ENCODE measurements at places on chromosomes 2 and 18.
A peak's percentile ranks its signal among the peaks of the same experiment; 100 is the strongest.

GRCh38 chr2:8892111-8892510, 54.7 kb upstream of the KIDINS220 start:
- no peak for DNase-seq

- no peak for DNase-seq
Measured at GRCh38 chr2:159941729-159942128, 120.7 kb downstream of the PLA2R1 start.

DNA sequence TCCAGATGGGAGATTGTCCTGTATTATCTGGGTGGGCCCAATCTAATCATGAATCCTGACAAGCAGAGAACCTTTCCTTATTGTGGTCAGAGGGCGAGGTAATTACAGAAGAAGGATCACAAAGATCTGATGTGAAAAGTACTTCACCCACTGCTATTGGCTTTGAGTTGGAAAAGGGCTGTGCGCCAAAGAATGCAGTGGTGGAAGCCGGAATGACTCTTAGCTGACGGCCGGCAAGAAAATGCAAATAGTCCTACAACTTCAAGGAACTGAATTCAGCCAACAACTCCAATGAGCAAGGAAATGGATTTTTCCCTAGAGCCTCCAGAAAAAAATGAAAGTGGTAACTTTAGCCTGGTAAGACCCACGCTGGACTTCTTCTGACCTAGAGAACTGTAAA, 67.3 kb downstream of the CTNNA2 start:
- DNase-seq: no peak

- DNase-seq: no peak
Measured at GRCh38 chr2:235486729-235487128, 7.1 kb upstream of the AGAP1 start.

GRCh38 chr2:28294451-28294850, 98.2 kb upstream of the FOSL2 start:
- no peak for DNase-seq

- DNase-seq: no peak
Measured at GRCh38 chr2:154437104-154437503, 261.4 kb upstream of the KCNJ3 start.

DNA sequence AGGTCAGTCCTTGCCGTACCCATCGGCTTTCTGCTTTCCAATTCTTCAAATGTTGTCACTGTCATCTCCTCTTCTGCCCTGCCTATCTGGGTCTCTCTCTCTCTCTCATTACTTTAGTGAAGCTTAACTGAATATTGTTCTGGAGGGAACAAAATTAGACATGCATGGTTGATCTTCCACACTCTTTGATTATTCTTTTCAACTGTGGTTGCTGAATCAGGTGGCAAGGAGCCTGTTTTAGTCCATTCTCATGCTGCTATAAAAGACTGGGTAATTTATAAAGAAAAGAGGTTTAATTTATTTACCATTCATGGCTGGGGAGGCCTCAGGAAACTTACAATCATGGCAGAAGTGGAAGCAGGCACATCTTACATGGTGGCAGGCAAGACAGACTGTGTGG, 157.9 kb downstream of the ARL4C start:
- no peak for DNase-seq

DNA sequence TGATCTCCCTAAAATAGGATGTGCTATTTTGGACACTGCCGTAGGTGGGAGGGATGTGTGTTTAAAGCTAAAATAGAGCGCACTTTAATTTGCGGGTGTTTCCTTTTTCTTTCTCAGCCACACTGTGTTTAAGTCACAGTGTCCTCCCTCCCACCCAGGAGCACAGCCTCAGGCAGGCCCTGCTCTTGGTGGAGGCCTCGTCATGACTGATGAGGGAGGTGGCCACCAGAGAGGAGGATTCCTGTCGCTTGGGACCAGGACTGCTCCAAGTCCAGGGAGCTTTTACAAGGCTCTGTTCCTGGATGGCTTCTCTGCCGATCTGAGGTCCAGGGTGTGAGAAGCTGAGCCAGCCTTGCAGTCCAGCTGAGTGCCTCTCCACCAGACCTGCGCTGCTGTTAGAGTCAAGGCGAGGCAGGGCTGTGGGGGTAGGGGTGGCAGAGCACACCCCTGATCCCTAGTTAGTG, 33.5 kb downstream of the INPP4A start:
- no peak for DNase-seq

GRCh38 chr2:10619643-10620042, 70.1 kb downstream of the NOL10 start:
- no peak for DNase-seq

GRCh38 chr2:43948370-43948769, 47.4 kb downstream of the LRPPRC start:
- DNase-seq: no peak

GRCh38 chr2:46514738-46515137, 35.4 kb downstream of the TMEM247 start:
- DNase-seq: no peak

- no peak for DNase-seq
Measured at GRCh38 chr18:64090876-64091275, 58.0 kb downstream of the LINC00305 start.

DNA sequence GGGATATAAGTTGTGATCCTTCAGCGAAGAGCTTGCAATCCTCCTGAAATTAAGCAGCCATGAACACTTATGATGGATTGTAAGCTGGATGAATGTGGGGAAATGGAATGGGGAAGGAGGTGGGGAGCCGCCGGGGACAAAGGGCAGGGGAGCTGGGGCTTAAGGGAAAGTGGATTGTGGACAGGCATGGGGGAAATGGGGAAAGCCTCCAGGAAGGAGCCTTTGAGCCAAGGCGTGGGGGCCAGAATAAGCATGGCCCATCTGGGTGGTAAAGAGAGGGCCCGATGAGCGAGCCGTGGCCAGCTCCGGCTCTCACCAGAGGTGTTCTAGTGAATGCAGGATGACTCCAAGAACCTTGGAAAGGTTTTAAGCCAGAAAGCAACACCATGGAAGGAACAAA, 124.0 kb downstream of the SMAD7 start:
- no peak for DNase-seq

DNA sequence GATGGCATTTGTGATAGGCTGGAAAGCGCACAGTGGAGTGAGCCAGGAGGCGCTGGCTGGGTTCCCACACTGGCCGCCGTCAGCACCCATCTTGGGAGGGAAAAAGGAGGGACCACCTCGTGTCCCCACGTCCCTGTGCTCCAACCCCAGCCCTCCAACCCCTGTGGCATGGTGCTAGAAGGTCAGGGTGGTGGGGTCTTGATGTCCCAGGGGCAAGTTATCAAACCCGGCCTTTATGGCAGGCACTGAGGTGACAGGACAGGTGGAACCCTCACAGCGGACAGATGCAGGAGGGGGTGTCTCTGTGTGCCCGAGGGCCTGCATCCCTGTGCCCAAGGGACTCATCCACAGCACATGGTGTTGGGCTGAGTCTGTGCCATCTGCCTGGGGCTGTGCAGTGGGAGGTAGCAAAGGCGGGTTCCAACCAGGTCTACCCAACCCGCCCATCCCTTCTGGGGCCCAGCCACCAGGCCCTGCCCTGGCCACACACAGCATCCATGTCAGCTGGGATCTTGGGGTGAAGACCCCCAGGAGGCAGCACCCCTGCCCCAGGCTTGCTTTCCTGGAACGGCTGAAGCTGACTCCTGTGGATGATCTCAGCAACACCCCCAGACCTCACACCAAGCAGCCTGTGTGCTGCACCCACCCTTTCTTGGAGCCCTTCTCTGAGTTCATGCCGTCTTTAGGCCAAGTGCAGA, 246.1 kb downstream of the NDUFA10 start:
- no peak for DNase-seq

DNA sequence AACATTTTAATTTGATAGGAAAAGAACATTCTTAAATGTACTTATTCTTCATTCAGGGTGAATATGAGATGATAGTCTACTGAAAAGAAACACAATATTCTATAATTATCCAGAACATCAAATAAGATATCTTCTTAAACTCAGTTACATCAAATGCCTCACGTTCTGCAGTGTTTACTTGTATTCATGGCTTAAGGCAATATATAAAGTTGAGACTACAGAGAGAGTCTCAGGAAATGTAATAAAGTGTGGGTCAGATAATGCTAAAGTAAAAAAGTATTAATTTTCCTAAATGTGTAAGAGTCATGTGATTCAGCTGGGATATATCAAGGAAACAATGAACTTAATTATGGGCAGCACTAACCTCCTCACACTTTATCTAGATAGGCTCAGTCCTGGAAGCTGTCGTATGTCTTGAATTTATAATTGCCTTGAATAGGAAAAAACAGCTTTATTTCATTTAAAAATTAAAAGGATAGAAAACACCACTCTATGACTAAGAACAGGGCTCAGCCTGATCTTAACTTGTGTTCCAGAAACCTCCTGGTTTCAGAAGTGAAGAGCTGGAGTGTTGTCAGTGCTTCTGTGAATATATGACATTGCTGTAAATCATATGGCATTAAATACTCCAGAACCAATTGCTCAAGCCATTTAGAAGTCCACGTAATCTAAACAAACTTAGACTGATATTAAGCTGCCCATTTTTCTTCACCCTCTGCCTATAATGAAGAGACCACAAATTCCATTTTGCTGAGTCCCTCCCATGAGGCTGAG, 240.2 kb downstream of the FSIP2 start:
- no peak for DNase-seq

- DNase-seq: peak; percentile 42
Measured at GRCh38 chr2:186503827-186504606, 18.0 kb downstream of the ZC3H15 start.

GRCh38 chr18:78080761-78081160, 831.1 kb downstream of the GALR1 start:
- no peak for DNase-seq

- DNase-seq: no peak
Measured at GRCh38 chr2:64613276-64613675, 40.4 kb downstream of the SERTAD2 start.

GRCh38 chr18:46097801-46098615, at the start of gene ATP5F1A:
Gene ATP5F1A (minus strand): TSS chr18:46098296. CDS start chr18:46098231, 65 bp downstream.
- peak; percentile 77 for DNase-seq

- DNase-seq: peak; percentile 57
Measured at GRCh38 chr18:48540251-48541025, 1.6 kb downstream of the CTIF start.

GRCh38 chr2:228433721-228434120, 252.2 kb upstream of the SPHKAP start:
- no peak for DNase-seq

DNA sequence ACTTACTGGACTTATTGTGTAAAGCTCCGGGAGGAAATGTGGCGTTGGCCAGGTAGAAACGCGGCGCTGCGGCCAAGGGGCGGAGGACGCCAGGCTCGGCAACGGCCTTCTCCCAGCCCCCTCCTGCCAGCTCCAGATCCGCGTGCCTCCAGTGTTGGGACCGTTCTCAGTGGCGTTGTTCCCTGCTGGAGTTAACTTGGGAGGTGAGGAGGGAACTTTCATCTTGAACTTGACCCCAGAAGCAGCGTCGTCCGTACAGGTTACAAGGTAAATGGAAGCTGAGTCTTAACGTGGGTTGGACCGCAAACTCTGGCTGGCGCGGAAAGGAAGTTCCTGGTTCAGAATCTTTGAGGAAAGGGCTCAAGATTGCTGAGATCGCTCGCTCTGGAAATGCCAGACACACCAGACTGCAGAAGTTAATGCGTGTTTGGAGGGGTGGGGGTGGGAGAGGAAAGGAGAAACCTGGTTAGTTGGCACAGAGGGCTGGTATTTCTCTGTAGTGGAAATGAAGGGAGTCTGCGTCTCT, 1.3 kb downstream of the TANC1 start:
- DNase-seq: no peak

DNA sequence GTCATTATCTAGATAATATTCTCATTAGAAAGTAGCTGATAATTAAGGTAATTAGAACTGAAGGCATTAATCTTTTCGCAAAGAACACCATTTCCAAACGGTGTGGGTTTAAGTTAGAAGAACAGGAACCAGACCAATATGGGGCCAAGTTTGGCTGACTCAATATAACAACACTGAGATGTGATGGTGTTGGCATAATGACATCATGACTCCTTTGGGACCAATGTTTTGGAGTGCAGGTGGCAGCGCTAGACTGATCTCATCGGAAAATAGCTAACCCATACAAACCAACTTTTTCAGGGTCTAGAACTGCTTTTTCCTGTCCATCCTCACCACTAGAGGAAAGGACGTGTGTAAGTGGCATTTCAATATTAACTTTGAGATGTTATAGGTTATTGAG, 1171.7 kb upstream of the ZEB2 start:
- DNase-seq: no peak

GRCh38 chr2:189142893-189143759, 36.4 kb downstream of the COL5A2 start:
- peak; percentile 76 for DNase-seq

DNA sequence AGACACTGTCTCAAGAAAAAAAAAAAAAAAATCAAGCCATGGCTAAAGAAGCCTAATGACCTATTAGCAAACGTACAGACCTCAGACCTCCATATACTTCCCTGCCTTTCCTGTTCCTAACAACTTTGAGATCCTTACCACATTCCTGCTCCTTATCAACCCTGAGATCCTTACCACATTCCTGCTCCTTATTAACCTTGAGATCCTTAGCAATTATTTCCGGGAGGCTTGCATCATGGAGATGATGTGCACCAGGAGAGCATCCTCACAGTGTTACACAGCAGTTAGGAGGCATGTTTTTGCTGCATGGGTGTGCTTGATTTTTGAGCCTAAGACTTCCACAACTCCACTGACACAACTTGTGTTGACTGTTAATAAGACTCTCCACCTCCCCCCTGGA, 54.6 kb upstream of the RASGRP3 start:
- no peak for DNase-seq

DNA sequence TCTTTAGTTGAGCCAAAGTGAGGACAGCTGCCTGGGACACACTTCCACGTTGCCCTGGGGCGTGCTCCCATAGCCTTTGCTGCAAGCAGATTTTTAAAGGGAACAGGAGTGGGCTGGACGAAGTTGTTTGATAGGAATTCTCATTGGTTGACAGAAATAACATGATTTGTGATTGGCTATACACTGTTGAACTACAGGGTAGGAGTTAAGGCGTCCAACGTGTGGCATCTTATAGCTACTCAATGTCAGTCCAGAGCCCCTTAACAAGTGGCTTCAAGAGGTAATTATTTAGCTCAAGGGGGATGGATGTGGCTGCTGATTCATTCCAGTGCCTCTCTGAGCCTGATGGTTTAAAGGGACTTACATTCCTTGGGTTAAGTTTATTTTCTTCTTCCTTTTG, 65.5 kb downstream of the ACAA2 start:
- DNase-seq: no peak

- peak; percentile 86 for DNase-seq
Measured at GRCh38 chr2:15435474-15435873, 125.7 kb downstream of the NBAS start.

- no peak for DNase-seq
Measured at GRCh38 chr2:239345251-239345650, 55.6 kb downstream of the HDAC4 start.

DNA sequence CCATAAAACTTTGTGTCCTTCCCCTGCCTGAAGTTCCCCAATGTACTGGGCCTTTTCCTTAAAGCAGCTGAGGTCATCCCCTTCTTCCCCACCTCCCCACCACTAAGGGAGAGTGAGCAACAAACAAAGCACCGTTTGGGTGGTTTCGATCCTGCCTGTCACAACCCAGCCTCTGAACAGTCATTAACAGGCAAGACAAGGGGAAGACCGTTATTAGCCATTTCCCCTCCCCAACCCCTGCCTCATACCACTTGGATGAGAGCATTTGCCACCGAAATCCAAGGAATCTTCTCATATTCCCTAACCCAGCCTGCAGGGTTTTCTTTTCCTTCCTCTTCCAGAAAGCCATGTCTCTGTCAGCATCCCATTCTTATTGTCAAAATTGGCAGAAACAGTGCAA, 65.6 kb downstream of the STRADB start:
- DNase-seq: no peak

All from HepG2 (cell line).